Activated CD4-positive, alpha-beta memory T cell treated with anti-CD3 and anti-CD28 coated beads for 36 hours (primary cell): ENCODE measurements at places on chromosomes 6 and 20.

DNA sequence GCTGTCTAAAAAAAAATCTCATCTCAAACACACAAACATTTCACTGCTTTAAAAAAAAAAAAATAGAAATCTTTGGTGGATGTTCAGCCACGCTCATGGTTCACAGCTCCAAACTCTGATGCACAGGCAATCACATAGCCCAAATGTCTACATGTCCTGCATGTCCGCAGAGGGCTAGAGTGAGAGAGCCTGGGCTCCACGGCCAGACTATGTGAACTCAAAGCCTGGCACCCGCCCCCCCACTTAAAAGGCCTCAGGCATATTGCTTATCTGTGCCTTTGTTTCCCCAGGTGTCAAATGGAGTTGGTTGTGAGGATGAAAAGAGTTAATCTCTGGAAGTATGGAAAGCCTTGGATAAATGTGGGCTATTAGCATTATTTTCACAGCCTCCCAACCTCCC lies 10.5 kb upstream of the PTGIS start:
- no peak for DNase-seq

- DNase-seq, result no peak
These were observed 515.3 kb downstream of the CDKAL1 start for GRCh38 chr6:21049572-21049971.

GRCh38 chr6:1640476-1640875 lies 30.8 kb downstream of the FOXC1 start:
- no peak for DNase-seq

DNA sequence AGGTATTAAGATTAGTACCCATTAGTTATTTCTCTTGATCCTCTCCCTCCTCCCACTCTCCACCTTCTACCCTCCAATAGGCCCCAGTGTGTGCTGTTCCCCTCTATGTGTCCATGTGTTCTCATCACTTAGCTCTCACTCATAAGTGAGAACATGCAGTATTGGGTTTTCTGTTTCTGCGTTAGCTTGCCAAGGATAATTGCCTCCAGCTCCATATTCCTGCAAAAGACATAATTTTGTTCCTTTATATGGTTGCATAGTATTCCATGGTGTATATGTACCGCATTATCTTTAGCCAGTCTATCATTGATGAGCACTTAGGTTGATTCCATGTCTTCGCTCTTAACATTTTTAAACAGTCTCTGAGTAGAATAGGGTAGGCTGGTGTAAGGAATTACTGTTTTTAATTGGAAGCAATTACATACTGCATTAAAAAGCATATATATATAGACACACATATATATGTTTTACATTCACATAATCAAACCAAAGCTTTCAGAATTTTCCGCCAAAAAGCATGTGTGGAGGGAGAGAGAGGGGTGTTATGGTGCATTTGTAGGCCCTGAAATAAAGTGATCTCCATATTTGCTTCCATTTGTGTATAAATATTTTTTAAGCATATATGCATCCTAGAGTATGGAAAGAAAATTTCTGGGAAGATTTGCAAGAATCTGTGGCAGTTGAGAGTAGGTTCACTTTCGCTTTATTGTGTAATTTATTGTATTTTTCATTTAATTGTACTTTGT lies 709 bp upstream of the ANKEF1 start:
- no peak for DNase-seq

DNA sequence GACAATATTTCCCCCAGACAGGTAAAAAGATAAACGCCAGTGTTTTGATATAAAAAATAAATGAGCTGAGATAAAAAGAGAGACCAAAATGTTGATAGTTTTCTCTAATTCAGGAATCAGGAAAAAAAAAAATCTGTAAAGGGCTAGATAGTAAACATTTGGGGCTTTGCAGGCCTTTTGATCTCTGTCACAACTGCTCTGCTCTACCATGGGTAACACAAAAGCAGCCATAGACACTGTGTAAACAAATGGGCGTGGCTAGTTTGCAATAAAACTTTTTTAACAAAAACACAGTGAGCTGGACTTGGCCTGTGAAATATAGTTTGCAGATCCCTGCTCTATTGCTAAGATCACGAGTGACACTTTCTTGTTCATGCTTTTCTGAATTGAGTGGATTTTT lies 219.1 kb upstream of the STXBP5 start:
- no peak for DNase-seq

DNA sequence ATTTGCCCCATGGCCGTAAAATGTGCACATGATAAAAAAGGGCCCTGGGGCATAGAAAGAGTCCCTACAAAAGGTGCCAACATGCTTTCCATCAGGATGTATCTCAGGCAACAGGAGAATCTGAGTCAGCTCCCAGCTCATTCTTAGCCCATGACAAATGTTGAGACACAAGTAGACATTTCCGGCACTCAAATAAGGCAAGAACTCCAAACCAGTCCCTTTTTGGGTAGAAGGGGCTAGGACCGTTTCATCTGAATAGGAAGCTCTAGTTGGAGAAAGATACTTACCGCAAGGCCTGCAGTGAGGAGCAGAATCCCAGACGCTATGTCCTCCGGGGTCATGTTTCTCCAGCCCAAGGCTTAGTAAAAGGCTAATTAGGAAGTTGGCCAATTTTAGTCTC lies 261.0 kb upstream of the RIN2 start:
- DNase-seq, result no peak

DNA sequence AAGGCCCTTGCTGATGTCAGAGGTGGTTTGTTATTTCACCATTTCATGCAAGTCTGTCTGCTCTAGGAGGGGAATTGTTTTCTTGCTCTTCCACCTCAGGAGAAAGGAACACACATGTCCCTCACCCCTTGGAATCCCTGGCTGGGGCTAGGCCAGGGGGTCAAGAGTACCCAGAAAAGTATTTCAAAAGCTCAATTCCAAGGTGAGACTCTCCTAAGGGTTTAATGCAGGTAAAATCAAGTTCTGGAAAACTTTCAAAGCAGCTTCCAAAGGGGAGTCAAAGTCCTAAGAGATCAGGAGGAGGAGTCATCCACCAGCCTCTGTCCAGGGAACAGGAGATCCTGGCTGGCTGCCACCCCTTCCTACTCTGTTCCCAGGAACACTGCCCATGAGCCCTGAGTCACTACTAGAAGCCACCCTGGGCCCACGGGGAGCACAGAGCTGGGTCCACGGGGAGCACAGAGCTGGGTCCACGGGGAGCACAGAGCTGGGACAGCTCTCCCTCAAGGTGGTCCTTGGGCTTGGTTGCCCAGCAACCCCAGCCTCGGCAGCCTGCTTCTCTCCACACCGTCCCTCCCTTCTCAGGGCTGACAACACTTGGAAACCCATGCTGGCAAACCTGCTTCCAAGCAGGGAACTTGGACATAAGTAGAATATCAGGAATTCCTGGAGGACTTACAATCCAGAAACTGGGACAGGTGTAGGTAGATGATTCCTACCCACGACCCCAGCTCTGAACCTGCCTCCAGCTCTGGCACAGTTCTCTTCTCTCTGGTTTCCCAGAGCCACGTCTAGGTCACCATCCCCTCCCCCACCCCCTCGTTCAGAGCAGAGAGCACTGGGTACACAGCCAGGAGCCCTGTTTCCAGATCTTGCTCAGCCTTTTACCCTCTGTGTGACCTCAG lies 35.3 kb upstream of the CDKN1A start:
- no peak for DNase-seq

GRCh38 chr6:37667050-37667814 lies 30.5 kb downstream of the MDGA1 start:
- DNase-seq, result no peak

DNA sequence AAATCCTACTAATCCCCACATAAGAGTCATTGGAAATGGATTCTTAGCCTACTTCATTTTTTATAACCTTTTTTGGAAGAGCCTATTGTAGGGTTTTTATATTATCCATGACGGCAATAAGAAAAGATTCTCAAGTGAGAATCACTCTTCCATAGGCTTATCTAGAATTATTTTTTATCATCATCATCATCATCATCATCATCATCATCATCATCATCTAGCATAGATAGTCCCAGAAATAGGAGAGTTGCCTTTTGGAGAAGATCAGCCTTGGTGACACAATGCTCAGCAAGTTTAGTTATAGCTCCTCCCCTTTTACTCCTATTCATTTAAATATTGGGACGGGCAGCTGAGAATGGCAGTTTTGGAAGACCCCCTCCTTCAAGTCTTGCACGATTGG lies 359.1 kb upstream of the SLC35B3 start:
- no peak for DNase-seq

- DNase-seq, result no peak
These were observed 52.5 kb downstream of the ATG5 start for GRCh38 chr6:106273087-106273486.

DNA sequence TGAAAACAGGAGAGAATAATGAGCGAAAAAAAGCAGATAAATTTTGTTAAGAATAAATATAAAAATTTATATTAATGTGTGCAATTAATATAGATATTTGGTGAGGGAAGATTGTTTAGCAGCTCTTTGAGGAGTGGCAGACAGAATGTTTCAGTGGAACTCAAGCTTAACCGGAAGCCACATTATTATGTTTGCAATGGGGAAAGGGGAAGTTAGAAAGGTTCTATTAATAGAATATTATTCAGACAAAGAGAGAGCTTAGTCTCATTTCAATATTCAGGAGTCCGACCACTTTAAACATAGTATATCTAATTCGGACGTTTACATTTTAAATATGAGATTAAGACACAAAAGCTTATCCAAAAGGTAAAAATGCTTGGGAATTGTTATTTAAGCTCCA lies 81.6 kb upstream of the KHDRBS2 start:
- no peak for DNase-seq

DNA sequence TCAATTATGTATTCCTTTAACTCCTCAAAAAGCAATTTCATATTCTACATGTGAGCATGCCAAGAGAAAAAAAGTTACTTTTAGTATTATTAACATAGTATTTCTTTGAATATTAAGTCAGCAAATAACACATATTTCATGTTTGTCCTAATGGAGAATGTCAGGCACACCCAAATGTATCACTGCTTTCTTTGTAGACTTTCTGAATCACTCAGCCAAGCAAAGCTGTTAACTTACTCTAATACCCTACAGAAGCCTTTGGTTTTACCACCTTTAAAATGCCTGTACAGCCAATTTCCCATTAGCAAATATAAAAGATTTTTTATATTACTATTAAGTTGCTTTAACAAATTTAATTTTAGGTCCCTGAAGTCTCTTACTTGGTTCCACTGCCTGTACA lies 23.8 kb downstream of the FRK start:
- DNase-seq, result no peak

GRCh38 chr20:24136659-24137246 lies 148.2 kb upstream of the GGTLC1 start:
- no peak for DNase-seq

DNA sequence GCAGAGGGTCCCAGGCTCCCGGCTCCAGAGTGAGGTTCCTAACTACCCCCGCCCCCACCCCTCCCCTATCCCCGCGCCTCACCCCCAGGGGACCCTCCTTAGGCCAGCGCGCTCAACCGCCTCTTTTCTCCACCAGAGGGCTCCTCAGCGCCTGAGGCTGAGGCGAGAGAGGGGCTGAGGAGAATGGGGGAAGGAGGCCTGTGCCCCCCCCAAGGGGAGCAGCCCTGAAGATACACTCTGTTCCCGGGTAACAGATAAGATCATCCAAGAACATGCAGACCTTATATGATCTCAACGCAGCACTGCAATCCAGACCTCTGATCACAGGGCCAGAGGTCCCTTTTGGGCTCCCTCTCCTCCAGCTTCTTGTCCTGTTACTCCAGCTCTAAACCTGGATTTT lies 43.3 kb upstream of the MRPS10 start:
- DNase-seq, result peak; percentile 38

DNA sequence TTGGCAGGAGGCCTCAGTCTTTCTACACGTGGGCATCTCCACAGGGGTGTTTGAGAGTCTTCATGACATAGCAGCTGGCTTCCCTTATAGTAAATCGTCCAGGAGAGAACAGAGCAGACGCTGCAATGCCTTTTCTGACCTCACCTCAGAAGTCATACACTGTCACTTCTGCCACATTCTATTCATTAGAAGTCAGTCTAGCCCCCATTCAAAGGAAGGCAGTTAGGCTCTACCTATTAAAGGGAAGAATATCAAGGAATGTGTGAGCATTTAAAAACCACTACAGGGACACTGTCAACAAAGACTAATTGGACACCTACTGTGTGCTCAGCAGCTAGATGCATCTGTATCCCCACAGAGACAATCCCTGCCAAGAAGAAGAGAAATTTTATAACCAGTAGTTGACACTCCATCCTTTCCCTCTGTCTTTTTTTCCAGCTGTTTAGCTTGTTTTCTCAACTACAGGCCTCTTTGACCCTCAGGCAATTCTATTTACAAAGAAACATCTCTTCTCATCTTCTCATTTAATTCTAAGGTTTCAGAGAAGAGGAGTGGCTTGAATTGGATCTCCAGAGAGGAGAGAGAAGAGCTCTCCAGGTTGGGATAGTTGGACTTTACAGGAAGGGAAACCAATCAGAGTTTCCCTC lies 18.6 kb downstream of the ARMC12 start:
- DNase-seq, result no peak

DNA sequence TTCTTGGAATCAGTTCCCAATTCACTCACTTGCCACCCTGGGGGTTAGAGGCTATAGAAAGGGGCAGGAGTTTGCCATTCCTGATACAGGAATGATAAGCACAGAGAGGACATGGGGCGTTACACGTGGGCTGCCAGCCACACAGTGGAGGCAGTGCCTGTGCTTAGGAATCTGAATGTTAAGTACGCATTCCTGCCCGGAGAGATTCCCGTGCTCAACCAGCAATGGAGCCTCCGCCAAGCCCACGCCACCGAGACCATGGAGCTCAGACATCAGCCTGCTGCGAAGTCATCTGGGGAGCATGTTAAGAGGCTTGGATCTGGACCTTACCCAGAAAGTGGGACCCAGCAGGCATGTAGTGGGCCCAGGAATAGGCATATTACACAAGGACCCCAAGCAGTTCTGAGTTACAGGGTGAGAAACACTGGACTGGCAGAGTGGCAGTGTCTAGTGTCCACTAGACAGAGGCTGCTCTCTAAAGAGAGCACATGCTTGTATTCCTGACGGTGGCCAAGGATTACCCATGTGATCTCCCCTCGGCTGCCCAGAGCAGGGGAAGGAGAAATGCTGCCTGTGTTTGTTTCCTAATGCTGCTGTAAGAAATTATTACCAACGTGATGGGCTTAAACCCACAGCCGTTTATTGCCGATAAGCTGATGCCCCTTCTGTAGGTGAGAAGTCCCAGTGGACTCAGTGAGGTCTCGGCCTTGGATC lies 138.2 kb downstream of the BMP7 start:
- no peak for DNase-seq

DNA sequence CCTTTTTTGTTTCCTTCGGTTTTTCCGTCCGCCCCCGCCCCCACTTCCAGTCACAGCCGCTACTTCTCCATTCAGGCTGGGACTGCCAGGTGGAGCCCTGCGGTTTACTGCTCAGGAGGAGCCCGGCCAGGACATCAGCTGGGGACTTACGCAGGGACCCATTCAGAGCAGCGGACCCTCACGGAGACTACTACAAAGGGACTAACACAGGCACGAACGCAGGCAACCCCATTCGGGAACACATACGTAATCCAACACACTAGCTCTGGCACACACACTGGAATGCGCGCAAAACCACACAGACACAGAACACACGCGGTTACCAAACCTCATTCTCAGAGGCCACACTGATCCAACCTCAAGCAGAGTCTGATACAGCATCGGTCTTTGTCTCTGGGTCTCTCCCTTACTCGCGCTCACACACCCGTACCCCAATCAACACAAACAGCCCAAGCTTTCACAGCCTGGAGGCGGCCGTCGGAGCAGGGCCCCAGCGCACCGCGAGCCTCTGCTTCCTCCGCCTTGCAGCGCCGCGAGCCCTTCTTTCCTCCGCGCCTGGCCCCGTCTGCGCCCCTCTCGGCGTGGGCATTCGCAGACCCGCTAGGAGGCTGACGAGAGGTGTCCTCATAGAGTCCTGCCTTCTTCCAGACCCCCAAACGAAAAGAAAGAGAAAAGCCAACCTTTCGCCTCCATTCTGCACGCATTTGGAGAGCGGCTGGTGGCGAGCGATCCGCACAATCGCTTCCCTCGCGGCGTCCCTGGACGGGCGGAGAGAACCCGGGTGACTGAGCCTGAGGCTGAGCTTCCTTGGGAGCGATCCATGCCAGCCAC lies 1.1 kb upstream of the SLC32A1 start:
- no peak for DNase-seq
